ENCODE measurements at places on chromosomes 1 and 21. TPM values are rescaled to one million over a fixed set of nuclear protein-coding genes. Genes with fewer than 3 reads are reported as not detected.

DNA sequence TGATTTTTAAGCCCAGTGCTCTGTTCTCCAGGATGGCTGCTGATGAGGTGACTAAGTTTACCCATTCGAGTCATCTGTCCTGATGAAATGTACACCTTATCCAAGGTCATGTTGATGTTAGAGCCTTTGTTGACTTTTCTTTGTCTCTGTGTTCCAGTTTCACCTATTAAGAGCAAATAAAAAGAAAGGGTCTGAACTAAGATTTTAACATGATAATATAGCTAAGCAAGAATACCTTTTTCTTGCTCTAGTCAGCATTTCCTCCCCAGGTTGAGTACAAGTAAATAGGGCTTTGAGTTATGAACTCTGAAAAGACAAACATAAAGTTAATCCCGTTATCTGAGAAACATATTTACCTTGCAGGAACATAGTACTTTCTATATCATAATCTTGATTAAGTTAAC lies 52.1 kb upstream of the GPR88 start:
- H3K27me3 ChIP-seq, result no peaks in the 10 kb centered on the region
- H3K27ac ChIP-seq, result no peak overlapping the region
- DNase-seq, result no peak
- no peaks in the 10 kb centered on the region for H3K36me3 ChIP-seq

The FCGR3A gene
- total RNA-seq, result 8.7 TPM

The GBP6 gene
- total RNA-seq, result not detected

DNA sequence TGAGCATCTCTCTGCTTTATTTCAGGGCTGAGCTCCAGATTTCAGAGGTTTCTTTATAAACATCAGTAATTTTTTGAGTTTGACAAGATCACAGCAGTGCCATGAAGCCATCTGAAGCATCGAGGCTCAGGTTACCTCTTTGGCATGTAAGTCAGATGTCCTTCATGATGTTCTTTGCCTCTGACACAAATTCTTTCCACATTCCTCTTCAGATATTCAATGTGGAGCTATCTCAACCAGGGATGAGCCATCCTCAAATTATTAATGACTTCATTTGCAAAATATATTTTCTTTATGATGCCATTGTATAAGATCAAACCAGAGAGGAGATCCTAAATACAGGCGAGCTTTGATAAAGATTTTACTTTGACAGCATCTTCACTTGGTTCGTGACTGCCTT lies 256.7 kb downstream of the COL11A1 start:
- no peak overlapping the region for H3K4me3 ChIP-seq
- no peaks in the 10 kb centered on the region for H3K36me3 ChIP-seq
- H3K27ac ChIP-seq, result no peak overlapping the region

The FOXD3 gene
- 0.09 TPM for total RNA-seq

The KANK4 gene
- 9.1 TPM for total RNA-seq

DNA sequence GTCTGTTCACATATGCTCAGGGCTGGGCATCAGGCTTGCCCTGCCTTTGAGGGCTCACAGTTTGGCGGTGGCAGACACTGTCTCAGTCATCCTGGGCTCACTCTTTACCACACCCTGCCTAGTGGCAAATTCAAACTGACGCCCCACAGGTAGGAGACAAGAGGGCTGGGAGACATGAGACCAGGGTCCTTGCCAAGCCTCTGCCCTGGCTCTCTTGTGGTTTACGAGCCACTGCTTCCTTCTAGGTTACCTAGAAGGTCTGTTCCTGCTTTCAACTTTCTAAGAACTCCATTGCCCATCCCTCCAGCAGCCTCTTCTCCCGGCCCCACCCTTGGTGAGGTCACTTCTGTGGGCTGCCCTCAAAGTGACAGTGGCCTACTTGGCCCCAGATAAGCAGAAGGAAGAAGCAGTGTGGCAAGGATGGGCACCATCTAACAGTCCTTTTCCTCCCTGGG lies 10.5 kb downstream of the KIF21B start:
- H3K4me1 ChIP-seq, result no peaks in the 10 kb centered on the region
- no peak overlapping the region for H3K27ac ChIP-seq
- H3K4me3 ChIP-seq, result no peak overlapping the region
- H3K27me3 ChIP-seq, result no peaks in the 10 kb centered on the region
- no peak for DNase-seq

Measured in pancreas (tissue), 10 donors.